ENCODE measurements at places on chromosomes 4 and X. TPM values are rescaled to one million over a fixed set of nuclear protein-coding genes. Genes with fewer than 3 reads are reported as not detected.

NALF2 gene
- 5.1 TPM for total RNA-seq

TEX11 gene
- not detected for total RNA-seq

SHROOM2 gene
- 38.8 TPM for total RNA-seq

GRIA3 gene
- 38.5 TPM for total RNA-seq

FGFR3 gene
- 38.8 TPM for total RNA-seq

CFAP47 gene
- 45.4 TPM for total RNA-seq

CYTL1 gene
- total RNA-seq: 0.69 TPM

H2BW2 gene
- total RNA-seq: not detected

GPC4 gene
- 2.8 TPM for total RNA-seq

BTK gene
- 2.1 TPM for total RNA-seq

IL2RG gene
- not detected for total RNA-seq

SMIM9 gene
- total RNA-seq: not detected

GUF1 gene
- total RNA-seq: 42.0 TPM

SLC4A4 gene
- total RNA-seq: 61.1 TPM

VGLL1 gene
- not detected for total RNA-seq

ZAR1 gene
- 0.23 TPM for total RNA-seq

BEND4 gene
- 12.9 TPM for total RNA-seq

PITX2 gene
- 11.8 TPM for total RNA-seq

CWH43 gene
- 0.23 TPM for total RNA-seq

SPP1 gene
- 401 TPM for total RNA-seq

SPANXN2 gene
- total RNA-seq: not detected

Measured in diencephalon (tissue), 1 donor.